ENCODE measurements at places on chromosomes 7 and 10.

GRCh38 chr7:55556492-55556891 lies 15.8 kb downstream of the VOPP1 start:
- no peak for DNase-seq

DNA sequence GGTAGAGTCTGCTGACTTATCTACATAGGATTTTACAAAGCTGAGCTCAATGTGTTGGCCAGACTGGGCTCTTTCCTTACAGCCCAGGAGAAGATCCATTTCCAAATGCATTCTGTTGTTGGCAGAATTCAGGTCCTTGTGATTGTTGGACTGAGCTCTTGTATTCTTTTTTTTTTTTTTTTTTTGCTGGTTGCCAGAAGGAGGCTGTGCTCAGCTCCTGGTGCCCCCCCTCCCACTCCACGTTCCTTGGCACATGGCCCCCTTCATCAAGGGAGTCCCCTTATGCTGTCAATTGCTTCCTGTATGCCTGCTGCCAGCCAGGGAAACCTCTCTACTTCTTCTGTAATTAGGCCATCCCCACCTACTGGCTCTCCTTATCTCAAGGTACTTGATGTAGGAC lies 518.1 kb upstream of the AKR1E2 start:
- no peak for DNase-seq

- DNase-seq = no peak
Measured at GRCh38 chr10:60236869-60237524, 152.7 kb downstream of the ANK3 start.

DNA sequence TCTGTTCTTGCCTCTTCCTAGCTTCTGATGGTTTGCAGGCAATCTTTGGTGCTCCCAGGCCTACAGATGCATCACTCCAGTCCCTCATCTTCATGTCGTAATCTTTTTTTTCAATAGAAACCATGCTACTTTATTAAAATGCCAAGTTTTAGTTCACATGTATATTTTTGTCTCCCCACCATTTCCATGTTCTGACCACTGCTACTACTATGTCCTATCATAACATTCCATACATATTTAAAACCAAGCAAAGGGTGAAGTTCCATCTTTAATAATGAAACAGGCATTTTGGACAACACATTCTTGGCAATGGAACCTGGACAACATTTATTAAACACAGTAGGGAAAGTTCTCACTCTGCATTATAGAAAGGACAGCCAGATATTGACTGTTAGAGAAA lies 58.8 kb downstream of the ZNF518A start:
- no peak for DNase-seq

DNA sequence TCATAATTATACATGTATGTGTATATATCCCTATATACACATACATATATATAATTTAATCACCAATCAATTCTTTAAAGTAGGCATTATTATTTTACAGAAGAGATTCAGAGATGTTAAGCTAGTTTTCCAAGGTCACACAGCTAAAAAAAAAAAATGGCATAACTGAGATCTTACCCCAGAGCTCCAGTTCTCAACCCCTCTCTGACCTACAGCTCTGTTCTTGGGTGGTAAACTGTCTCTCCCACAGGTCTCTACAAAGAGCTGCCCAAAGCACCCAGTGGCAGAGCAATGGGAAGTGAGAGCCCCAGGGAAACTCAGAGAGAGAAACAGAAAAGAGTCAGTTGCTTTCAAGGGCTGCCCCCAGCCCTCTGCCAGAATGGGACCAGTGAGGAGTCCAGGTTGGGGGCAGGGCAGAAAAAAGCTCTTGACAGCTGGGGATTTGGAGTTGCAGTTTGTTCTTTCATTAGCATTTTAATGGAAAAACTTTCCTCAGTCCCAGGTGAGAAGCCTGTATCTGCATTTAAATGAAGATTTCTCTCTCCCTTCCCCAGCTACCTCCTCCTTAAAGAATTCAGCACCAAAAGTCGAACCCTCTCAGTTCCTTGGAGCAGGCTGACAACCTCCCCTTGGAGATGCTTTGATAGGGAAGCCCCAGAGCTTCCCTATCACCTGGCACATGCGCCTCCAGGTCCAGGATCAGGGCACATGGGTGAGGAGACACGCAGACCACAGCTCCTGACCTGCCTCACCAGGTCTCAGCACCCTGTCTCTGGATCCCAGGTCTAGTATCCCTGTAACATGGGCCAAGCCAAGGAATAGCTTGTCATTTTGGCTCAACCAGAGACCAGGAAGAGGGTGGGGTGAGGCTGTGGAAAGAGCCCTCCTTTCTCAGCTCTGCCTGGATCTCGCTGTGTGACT lies 388.1 kb downstream of the PLXNA4 start:
- no peak for DNase-seq

GRCh38 chr7:72078301-72078700 lies 333.8 kb downstream of the CALN1 start:
- DNase-seq = no peak

- DNase-seq = no peak
Measured at GRCh38 chr7:95421000-95421846, 13.6 kb downstream of the PON2 start.

DNA sequence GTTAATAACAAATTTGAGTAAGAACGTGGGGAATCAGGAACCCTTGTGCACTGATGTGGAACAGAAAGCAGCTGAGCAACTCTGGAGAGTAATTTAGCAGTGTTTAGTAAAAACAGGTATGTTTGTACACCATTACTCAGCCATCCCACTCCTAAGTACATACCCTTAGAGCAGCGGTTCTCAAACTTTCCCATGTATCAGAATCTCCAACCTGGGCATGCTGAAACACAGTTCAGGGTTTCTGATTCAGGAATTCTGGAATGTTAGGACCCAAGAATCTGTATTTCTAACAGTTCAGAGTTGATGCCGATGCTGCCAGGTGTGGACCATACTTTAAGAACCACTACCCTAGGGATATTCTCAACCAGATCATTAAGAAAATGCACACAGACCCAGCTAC lies 5.1 kb downstream of the SGMS1 start:
- DNase-seq = no peak

DNA sequence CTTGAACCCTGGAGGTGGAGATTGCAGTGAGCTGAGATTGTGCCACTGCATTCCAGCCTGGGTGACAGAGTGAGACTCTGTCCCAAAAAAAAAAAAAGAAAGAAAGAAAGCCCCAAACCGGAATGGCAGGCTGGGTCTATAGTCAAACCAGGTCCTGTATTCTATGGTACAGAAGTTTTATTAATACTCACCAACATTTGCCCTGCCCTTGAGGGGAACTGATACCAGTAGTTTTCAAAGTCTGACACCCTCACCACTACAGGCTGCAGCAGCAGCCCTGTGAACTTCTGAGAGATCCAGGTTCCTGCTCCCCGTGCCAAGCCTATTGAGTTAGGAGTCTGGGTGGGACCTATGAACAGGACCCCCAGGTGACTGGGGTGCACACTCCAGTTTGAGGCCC lies 80.6 kb downstream of the RGS10 start:
- no peak for DNase-seq

GRCh38 chr7:95781961-95782586 lies 9.7 kb downstream of the DYNC1I1 start:
- no peak for DNase-seq

GRCh38 chr10:132974886-132975830 lies 32.8 kb upstream of the CFAP46 start:
- no peak for DNase-seq

- no peak for DNase-seq
Measured at GRCh38 chr10:91743465-91743864, 54.8 kb upstream of the TNKS2 start.

DNA sequence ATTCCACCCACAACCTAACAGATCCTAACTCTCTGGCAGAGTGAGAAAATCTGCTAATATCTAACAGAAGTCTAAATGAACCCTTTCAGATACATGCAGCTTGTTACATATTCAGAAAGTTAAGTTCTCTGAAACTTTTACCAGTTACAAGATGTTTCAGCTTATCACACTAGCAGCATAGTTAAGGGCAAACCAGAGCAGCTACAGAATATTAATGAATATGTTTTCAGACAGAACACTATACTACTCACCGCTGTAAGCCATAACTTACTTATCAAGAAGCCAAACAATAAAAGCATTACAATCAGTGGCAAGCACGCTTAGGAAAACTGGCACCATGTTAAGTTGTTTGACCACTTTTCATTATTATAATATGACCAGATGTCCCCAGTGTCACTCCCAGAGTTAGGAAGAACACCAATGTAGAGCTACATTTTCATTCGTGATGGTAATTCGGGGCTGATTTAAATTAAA lies 2.7 kb downstream of the ITGB1 start:
- no peak for DNase-seq

- DNase-seq = no peak
Measured at GRCh38 chr7:64997927-64998391, 7.1 kb upstream of the ZNF117 start.

DNA sequence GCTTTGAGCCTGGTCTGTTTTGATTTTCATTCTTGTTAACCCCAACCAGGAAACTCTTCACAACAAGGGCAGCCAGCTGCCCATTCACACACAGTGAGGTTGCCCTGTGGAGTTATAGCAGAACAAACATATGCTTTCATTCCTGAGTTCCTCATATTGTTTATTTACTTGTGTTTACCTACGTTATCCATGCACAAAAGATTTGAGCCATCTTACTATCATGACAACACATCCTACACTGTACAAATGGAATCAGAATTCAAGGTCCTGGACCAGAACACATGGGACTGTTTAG lies 21.7 kb upstream of the BMPER start:
- no peak for DNase-seq

GRCh38 chr7:141014125-141014523 lies 628 bp downstream of the MRPS33 start:
- DNase-seq = no peak

- DNase-seq = no peak
Measured at GRCh38 chr7:143396182-143396581, 12.5 kb downstream of the EPHA1 start.

DNA sequence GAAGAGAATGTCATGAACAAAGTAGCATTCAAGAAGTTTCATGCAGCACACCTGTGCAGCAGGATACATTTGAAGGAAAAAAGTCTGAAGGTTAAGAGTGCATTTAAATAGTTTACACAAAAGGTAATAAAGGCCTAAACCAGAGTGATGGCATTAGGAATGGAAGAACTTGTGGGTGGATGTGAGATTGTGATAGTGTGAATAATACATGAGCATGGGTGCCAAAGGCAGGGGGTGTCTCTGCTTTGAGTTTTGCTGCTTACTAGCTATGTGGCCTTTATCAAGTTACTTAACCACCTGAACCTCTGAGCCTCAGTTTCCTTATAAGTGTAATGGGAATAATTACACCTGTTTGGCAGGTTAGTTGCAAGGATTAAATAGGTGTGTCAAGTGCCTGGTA lies 21.0 kb downstream of the AGK start:
- no peak for DNase-seq

DNA sequence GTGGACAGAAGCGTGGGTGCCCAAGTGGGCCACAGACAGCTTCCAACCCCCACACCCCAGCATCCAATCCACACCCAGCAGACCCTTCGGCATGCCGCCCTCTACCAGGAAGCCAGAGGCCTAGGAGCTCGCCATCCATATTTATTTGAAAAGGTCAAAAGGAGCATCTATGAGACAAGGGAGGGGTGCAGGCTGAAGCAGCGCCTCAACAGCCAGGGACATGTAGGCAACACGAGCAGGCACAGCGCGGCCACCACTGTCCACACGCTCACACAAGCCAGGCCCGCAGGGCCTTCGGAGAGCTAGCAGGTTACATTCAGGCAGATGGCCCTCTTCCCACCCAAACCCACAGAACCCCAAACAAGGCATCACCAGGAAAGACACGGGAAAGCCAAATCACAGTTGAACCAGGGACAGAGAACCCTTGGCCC lies 34.6 kb downstream of the PSAP start:
- no peak for DNase-seq

DNA sequence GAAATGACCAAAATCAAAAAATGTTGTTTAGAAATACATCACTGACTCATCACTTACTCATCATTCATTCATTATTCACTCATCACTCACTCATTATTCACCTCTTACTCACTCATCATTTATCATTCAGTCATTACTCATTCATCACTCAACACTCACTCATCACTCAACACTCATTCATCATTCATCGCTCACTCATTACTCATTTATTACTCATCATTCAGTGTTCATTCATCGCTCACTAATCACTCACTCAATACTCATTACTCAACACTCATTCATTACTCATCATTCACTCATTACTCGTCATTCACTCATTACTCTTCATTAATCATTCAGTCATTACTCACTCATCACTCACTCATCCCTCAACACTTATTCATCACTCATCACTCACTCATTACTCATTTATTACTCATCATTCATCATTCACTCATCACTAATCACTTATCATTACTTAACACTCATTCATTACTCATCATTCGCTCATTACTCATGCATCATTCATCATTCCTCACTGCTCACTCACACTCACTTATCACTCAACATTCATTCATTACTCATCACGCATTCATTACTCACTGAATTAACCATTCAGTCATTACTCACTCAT lies 238.5 kb downstream of the ADARB2 start:
- no peak for DNase-seq

- DNase-seq = no peak
Measured at GRCh38 chr7:47540387-47541350, 41.2 kb downstream of the TNS3 start.

DNA sequence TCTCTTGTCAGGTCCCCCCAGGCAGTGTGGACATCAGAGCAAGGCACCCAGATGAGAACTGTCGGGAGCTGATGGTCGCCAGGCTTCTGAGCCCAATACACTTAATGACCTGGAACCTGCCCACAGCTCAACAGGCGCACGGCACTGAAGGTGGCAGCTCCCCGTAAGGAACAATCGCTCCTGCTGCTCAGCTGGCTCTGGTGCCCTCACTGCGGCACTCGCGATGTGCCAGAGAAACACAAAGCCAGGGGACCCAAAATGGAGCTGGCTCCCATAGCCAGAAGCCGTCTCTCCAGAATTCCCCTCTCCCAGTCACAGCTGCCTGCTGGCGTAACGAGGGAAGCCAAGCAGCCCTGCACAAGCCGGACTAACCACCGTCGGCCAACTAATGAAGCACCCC lies 6.3 kb downstream of the CALN1 start:
- no peak for DNase-seq

DNA sequence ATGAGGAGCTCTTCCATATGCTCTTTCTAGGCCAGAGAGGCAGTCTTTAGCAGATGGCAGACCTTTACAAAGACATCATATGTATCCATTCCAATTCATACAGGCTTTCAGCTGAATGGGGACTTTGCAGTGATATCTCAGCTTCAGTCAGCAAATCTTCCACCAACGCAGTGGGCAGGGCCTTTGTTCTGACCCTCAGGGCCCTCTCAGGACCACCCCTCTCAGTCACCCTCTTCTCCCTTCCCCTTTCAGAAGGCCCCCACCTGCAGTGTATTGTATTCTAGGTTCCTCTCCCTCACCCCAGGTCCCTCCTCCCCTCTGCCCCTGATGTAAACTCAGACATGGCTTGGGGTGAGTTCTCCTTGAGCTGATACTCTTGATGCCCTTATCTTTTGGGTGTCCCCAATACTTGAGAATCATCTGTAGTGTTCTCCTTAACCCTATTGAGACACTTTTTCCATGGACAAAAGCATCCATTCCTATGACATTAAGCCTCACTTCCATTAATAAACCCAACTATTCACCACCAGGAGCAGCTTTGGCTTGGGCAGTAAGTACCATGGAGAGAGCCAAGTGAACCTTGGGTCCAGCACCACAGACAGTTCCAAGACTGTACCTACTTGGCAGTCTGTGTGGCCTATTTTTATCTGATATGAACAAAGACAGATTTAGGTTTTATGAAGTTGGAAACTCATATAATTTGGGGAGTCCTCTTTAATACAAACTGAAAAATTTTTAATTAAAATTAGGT lies 62.7 kb downstream of the ADCYAP1R1 start:
- no peak for DNase-seq

GRCh38 chr7:150791746-150792452 lies 8.3 kb downstream of the TMEM176B start:
- no peak for DNase-seq
